ENCODE measurements at places on chromosomes 2 and 18.
A peak's percentile ranks its signal among the peaks of the same experiment; 100 is the strongest.

- no peak for DNase-seq
These were observed 76.4 kb downstream of the TMEM247 start for GRCh38 chr2:46555646-46556234.

DNA sequence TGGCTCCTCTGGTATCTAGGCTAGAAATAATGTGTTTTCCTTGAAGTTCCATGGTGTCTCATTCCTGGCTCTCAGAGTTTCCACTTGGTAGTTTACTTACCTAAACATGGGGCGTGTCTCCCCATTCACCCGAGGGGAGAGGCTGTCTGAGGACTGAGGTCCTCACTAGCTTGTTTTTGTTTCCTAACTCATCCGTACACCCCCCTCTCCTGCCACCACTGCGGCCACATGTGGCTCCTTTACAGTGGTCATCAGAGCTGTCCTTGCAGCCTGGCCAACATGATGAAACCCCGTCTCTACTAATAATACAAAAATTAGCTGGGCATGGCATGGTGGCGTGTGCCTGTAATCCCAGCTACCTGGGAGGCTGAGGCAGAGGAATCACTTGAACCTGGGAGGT, 106.0 kb downstream of the ASAP2 start:
- no peak for DNase-seq

DNA sequence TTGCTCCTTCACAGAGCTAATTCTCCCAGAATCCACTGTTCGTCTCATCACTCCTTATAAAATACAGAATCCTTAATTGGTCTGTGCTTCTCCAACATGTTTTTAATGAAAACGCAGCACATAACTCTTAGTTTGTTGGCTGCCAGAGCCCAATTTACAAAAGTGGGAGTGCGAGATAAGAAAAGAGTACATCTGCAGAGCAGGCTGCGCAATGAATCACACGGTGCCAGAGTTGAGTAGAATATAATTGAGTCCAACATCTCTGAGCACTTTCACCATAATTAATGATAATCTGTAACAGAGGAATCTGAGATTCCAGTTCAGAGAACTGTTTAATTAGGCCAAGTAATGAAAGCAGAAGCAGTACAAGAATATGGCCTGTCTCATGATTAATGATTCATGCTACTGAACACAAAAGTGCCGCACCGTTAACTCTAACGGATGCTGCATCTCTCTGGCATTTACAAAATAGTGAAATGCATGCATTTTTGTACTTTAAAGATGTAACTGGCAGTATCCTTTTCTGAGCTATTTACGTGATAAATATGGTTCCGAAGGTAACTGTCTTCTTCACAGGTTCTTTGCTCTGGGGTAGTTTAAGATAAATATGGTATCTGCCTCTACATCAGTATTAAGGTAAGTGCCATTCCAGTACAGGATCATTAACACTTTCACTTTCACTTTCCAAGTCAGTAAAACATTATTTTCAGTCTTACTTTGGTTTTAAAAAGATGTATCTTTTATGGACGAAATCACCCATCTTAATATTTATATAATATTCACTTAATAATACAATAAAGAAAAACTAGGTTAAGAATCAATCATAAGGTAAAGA, 785.6 kb downstream of the NR4A2 start:
- DNase-seq, result no peak

- DNase-seq, result no peak
These were observed 17.1 kb upstream of the CTIF start for GRCh38 chr18:48521723-48522122.

DNA sequence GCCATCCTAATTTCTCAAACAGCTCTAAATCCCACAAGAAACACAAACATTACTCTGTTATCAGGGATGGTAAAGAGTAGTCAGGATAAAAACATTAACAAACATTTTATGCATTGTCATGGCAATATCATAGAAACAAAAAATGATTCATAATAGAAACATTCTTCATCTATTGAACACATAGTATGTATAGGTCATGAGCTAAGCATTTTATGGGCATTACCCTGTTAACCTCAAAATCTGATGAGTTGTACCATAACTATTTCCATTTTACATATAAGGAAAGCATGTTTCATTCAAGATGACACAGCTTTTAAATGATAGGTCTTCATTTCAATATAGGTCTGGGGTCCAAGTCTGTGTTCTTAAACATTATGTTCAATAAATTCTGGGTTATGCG, 344.9 kb downstream of the RND3 start:
- no peak for DNase-seq

- DNase-seq, result no peak
These were observed 122.2 kb upstream of the ITGB6 start for GRCh38 chr2:160322320-160322719.

DNA sequence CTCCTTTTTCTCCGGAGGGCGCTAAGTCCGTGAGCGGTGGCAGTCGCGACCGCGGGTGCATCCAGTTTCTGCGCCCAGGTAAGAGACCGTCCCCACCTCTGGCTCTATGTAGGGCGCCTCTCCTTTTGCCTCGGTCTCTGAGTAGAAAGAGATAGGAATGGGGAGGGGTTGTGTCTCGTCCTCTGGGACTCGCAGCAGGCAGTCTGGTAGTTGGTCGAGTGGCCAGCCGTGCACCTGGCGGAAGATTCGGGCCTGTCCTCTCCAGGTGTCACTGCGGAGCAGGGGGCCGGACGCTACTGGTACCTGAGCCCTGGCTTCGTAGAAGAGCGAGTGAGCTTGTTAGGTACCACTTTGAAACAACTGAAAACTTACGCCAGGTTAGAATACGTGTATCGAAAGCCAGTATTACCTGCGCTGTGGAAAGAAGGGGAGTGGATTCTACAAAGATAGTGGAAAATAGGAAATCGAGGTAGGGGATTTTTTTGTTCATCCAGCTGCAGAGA, 403 bp downstream of the MAP2 start:
- no peak for DNase-seq

- DNase-seq, result peak; percentile 85
These were observed 176.5 kb upstream of the SPRED2 start for GRCh38 chr2:65608916-65609315.

GRCh38 chr2:157897106-157897971, 21.2 kb upstream of the ACVR1 start:
- no peak for DNase-seq

DNA sequence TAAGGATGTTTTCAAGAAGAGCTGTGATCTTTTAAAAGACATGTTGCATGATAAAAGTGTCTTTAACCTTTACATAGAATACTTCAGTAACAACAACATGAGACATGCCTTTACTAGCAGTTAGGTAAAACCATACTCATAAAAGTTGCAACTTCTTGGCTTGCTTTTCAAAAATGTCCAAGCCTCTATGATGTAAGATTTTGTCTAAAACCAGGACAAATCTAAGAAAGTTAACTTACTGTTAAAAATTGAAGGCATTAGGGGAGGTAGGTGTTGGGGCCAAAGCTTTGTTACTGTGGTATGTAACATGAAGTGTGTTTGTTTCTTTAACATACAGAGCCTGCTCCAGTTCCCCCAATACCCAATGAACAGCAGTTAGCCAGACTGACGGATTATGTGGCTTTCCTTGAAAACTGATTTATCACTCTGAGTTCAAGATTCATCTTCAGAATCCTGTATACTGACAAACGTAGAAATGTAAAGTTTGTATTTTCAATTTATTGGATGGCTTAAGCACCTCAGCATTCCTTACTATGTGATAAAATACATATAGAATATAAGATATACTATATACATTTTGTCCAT, 11.7 kb downstream of the COPS8 start:
- no peak for DNase-seq

DNA sequence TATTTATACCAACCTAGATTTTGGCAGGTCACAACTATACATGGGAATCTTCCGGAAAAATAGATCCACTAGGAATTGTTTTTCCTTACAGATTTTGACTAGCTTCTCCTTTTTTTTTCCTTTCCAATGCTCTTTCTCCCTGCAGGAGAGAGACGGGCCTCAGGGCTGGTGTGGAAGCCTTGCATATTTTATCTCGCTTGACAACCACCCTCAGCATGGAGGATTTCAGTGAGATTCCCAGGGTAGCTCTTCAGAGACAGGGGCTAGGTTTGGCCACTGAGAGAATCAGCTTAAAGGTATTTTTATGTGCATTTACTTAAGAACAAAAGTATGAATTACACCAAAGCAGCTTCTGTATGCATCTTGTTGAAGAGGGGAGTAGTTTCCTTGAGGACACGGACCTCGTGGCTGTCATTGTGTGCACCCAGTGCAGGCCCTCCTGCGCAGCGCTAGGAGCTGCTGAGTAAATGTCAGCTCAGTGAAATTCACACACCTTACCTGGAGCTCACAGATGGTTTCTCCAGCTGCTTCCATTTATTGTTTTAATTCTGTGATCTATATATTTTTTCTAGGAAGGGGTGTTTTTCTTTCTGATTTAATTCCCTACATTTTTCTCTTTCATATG, 54.4 kb downstream of the TRAPPC12 start:
- DNase-seq, result no peak

GRCh38 chr18:21703241-21703820, 1.2 kb downstream of the ABHD3 start:
- DNase-seq, result no peak

DNA sequence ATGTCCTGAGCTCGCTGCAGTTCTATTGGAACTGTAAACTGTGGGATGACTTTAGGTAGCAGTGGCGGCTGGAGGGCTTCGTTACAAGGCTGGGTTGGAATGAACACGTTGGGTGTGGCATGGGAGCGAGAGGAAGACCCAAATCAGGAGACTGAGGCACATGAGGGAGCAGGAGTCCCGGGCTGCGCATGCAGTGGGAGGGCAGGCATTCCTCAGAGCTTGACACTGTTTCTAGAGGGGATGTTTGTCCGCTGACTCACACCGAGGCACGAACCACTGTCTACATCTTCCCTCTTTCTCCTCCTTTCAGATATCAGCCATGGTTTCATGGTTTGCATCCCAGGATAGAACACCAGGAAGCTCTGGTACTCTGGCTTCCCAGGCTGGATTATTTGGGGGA, 40.6 kb upstream of the LAMA1 start:
- no peak for DNase-seq

DNA sequence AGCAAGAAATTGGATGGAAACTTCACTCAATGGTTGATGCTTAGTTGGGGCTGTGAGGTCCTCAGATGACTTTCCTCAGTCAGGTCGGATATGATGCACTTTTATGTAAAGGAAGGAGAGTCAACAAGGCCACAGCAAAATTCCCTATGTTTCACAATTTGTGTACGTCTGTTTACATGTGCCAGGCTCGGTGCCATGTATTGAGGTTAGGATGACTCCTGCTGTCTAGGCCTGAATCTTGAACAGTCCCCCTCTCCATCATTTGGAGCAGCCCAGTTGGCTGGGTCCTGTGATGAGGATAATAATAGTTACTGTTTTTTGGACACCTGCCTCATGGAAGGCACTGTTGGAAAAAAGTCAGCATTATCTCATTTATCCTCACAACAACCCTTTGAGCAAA, 43.1 kb downstream of the VSNL1 start:
- no peak for DNase-seq

- DNase-seq, result no peak
These were observed 6.3 kb downstream of the SPIRE1 start for GRCh38 chr18:12651651-12652050.

- DNase-seq, result no peak
These were observed 63.2 kb upstream of the SPAG16 start for GRCh38 chr2:213220967-213221603.

DNA sequence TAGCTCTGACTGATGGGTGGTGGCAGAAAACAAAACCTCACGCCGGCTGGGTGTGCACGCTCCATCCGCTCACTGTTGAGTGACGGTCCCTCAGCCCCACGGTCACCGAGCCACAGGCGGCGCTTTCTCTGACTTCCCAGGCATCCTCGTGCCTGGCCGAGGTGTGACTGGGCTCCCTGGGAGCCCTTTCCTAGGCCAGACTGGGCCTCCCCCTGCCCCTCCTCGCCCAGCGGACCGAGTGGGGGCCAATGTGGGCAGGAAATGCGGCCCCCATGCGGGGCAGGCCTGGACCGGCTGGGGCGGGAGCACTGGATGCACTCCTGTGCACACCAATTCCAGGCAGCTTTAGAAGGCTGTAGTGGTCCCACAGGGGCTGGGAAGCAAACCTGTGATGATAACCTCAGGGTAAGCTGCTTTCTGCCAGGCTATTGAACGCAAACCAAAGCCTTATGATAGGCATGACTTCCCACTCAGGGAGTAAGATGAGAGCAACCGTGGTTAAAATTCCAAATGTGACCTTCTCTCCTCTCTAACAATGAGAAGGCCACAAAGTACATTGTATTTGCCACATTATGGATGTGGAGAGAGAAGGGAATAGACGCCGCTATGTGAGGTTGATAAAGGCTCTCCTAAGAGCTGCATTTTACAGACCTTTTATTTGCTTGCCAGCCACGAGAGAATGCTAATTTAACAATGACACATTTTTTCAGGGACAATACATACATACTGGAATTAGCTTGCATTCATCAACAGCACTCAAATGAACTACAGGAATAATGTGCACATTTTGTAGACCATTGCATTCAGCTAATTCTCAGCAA, 83.9 kb upstream of the PGAP1 start:
- no peak for DNase-seq

- DNase-seq, result no peak
These were observed 27.5 kb downstream of the ARHGAP25 start for GRCh38 chr2:68762100-68762499.

DNA sequence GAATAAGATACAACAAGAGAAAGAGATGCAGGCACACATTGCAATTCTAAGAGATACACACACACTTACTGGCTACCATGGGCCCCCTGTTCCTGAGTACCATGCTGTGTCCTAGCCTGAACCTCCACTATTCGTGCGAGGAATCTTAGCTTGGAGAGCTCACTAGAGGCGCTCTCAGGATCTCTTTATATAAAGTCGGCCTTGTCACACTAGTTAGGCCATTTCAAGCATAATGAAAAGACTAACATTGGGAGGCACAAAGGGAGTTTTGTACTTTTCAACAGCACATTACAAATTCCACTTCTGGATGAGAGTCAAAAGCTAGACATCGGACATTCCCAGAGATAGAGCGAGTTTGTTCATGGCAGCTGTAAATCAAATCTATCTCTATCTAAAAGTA, 365.2 kb downstream of the DSEL start:
- no peak for DNase-seq

DNA sequence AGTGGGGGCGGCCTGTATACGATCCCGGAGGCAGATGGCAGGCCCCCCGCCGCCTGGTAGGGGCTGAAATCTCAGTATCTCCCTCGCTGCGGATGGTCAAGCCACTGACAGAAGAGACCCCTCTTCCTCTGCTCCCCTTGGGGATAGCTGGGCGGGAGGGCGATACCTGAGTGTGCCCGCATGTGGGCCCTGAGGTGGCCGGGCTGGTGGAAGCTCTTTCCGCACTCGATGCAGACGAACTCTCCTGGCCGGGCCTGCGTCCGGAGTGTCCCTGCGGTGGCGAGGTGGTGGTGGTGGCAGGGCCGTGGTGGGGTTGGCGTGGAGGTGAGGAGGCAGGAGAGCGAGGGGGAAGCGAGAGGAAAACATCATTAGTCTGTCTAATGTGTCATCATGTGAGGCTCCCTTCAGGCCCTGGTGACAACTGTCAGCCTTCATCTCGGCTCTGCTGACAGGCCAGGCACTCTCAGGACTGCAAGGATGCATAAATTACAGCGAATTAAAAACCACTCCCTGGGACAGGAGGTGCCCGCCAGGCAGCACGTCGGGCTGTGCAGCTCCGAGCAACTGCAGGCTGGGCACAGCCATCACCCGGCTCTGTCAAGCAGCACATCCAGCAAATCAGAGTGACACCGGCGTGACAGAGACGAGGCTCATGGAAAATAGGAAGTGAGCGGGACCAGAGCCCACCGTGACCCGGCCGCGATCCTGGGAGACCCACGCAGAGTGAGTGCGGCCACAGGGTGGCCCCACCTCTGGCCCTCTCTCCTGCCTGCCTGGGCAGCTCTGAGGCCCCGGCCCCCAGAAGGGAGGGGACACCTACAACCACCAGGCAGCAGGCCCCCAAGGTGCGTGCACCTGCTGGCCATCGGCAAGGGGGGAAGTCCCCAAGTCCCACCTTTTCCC, 123.5 kb downstream of the ZNF516 start:
- DNase-seq, result no peak

GRCh38 chr2:236302555-236302954, 38.3 kb upstream of the ASB18 start:
- DNase-seq, result no peak
